Activated naive CD8-positive, alpha-beta T cell treated with anti-CD3 and anti-CD28 coated beads, Interleukin-2, amount 10 ng/mL, durations not matched to agents 7 days and 5 days (primary cell): ENCODE measurements at places on chromosomes 16 and 17. TPM values are rescaled to one million over a fixed set of nuclear protein-coding genes. Genes with fewer than 3 reads are reported as not detected.
A peak's percentile ranks its signal among the peaks of the same experiment; 100 is the strongest.

- H3K27me3 ChIP-seq: no peaks in the 10 kb centered on the region
- peaks cover 44% of the 10 kb centered on the region for H3K36me3 ChIP-seq
- DNase-seq: peak; percentile 40
- peak overlapping the region; percentile 86 for H3K4me3 ChIP-seq
- H3K4me1 ChIP-seq: peaks cover 21% of the 10 kb centered on the region
Observed at GRCh38 chr17:76772842-76773525, 35.1 kb downstream of the MFSD11 start.

The KRTAP1-3 gene
- not detected for total RNA-seq

DNA sequence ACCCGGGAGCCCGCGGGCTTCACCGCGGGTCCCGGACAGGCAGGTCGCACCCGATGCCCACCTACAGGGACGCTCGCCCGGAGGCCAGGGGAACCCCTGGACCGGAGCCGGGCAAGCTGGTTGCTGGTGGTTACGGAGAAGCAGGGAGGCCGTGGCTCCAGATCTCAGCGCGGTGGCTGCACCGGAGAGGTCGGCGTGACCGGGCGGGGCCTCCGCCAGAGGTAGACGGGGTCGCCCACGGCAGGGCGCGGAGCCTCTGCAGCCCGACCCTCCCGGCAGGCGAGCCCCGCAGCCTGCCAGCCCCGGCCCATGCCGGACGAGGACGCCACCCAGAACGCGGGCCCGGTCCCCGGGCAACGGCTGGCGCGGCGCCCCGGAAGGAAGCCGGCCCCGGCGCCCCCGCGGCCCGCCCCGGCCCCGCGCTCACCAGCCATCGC, 341 bp downstream of the PCYT2 start:
- peak; percentile 57 for DNase-seq
- H3K27ac ChIP-seq: no peak overlapping the region
- H3K4me1 ChIP-seq: peaks cover 9% of the 10 kb centered on the region
- H3K36me3 ChIP-seq: peaks cover 5% of the 10 kb centered on the region

DNA sequence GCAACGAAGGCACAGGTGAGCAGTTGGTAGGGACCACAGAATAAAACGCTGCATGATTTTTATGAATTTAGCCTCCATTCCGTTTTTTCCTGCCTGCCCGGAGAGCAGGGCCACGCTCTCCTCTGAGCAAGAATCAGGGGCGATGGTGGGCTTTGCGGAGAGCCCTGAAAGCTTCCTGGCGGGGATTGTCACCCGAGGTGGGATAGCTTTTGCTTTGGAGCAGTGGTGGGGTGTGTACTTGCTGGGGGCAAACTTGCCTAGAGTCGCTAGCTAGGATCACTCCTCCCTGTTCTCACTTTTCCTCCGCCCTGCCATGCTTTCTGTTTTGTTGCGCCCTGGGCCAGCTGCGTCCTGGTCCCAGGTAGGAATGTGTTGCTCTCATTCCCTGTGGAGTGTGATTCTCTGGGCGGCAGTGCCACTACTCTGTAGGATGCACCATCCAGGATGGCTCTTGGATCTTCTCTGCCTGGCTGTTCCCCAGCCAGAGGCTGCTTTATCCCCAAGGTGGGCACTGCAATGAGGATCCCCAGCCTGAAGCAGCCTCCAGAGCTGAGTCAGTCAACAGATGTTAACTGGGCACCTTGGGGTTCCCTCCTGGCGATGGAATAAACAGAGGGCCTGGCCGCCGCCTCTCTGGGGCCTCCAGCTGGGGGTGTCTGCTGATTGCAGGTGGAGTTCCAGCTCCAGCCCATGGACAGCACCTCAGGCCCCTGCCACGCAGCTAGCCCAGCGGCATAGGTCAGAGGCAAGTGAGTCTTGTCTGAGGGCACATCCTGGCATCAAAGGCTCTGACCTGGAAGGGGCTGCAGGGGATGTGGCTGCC, 360.9 kb upstream of the TNRC6C start:
- H3K4me3 ChIP-seq: no peak overlapping the region
- peaks cover 61% of the 10 kb centered on the region for H3K27me3 ChIP-seq
- peak; percentile 16 for DNase-seq
- no peaks in the 10 kb centered on the region for H3K36me3 ChIP-seq

- no peak overlapping the region for H3K4me3 ChIP-seq
- H3K27ac ChIP-seq: no peak overlapping the region
- peaks cover 7% of the 10 kb centered on the region for H3K27me3 ChIP-seq
- peaks cover 6% of the 10 kb centered on the region for H3K36me3 ChIP-seq
Observed at GRCh38 chr17:50758524-50758923, 8.8 kb downstream of the ANKRD40CL start.

DNA sequence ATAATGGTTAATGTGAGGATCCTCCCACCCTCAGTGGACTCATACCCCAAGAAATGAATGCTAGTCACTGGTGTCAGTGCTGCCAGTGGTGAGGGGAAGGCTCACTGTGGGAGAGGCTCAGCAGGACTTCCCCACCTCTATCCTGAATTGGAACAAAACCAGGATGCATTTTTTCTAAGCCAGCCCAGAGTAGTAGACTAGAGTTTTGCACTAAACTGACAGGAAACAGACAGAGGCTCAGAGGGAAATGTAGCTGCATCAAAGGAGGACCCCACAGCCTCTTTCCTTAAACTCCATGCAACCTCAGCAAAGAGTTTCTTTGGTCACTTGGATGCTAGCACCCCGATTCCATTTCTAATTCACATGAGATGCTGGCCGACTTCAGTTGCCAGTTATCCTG, 10.7 kb upstream of the SKAP1 start:
- peak overlapping the region; percentile 87 for H3K27ac ChIP-seq
- peak overlapping the region; percentile 68 for H3K4me3 ChIP-seq
- H3K27me3 ChIP-seq: no peaks in the 10 kb centered on the region
- no peak for DNase-seq

GRCh38 chr17:60390925-60391470, 935 bp downstream of the USP32 start:
- DNase-seq: peak; percentile 41
- no peaks in the 10 kb centered on the region for H3K27me3 ChIP-seq
- H3K4me1 ChIP-seq: peaks cover 45% of the 10 kb centered on the region
- peak overlapping the region; percentile 93 for H3K4me3 ChIP-seq
- H3K36me3 ChIP-seq: peaks cover 3% of the 10 kb centered on the region
- peak overlapping the region; percentile 97 for H3K27ac ChIP-seq

The CCDC200 gene
- not detected for total RNA-seq

- no peak overlapping the region for H3K4me3 ChIP-seq
- H3K36me3 ChIP-seq: peaks cover under 1% of the 10 kb centered on the region
- H3K27me3 ChIP-seq: no peaks in the 10 kb centered on the region
- H3K4me1 ChIP-seq: no peaks in the 10 kb centered on the region
Observed at GRCh38 chr17:78960928-78961327, 18.8 kb downstream of the LGALS3BP start.

- no peaks in the 10 kb centered on the region for H3K4me1 ChIP-seq
- peaks cover 4% of the 10 kb centered on the region for H3K27me3 ChIP-seq
- H3K4me3 ChIP-seq: no peak overlapping the region
- DNase-seq: no peak
Observed at GRCh38 chr17:60563743-60564142, 36.2 kb upstream of the PPM1D start.

The SRCIN1 gene
- total RNA-seq: 0.11 TPM

The PIGW gene
- total RNA-seq: 11.1 TPM
